ENCODE measurements at places on chromosomes 7 and 10.

- no peak for DNase-seq
Observed at GRCh38 chr7:81719865-81720264, 50.0 kb downstream of the HGF start.

- no peak for DNase-seq
Observed at GRCh38 chr10:130171196-130171595, 35.0 kb downstream of the GLRX3 start.

- DNase-seq: no peak
Observed at GRCh38 chr10:11364241-11364640, 247.2 kb downstream of the USP6NL start.

DNA sequence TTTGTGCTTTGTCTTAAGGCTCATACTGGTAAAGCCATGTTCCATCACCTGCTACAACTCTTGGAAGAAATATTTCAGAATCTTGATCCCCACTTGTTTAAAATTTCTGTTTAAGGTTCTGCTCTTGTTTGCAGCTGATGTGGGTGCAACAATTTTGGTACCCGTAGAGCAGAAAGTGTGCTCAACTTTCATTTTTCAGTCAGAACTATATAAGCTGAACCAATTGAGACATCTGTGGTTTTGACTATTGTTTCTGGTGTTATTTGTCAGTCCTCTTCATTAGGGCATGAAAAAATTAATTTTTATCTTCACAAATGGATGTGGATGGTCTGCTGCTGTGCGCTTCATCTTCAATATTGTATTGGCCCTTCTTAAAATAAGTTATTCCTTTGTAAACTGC lies 10.9 kb downstream of the MGAM start:
- no peak for DNase-seq
